ENCODE measurements at places on chromosomes 2 and 18.

DNA sequence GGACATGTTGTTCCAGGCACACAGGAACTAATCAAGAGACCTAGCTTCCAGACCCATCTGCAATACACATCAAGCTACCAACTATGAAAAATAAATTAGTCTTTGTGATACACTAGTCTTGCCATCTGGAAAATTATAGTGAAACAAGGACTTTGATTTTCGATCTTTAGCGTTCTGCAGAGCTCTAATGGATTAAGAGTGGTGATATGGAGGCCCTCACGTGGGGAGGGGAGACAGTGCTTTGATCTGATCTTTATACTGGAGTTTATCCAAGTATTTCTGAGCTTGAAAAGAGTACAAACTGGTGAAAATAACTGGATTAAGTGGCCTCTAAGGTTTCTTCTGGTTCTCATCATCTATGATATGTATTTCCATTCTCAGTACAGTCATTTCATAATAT is 273.4 kb upstream of the CDH7 start:
- no peak for DNase-seq

DNA sequence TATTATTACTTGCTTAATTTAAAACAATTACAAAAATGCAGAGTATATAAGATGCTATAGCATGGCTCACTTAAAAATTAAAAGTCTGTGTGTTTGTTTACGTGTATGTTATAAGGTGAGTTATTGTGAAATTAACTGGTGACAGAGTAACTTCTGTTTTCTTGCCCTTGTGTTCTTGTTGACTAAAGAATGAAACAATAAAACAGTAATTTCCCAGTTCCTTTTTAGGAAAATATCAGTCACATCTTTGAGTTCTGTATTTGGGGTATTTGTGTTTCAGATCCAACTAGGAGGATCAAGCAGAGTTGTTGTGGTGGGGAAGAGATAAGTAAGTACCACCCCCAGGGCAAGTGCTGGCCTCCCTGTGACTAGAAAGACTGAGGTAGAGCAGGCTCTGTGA is 143.6 kb downstream of the CCDC148 start:
- no peak for DNase-seq

GRCh38 chr2:3654531-3655225 is 3.3 kb upstream of the ALLC start:
- no peak for DNase-seq

DNA sequence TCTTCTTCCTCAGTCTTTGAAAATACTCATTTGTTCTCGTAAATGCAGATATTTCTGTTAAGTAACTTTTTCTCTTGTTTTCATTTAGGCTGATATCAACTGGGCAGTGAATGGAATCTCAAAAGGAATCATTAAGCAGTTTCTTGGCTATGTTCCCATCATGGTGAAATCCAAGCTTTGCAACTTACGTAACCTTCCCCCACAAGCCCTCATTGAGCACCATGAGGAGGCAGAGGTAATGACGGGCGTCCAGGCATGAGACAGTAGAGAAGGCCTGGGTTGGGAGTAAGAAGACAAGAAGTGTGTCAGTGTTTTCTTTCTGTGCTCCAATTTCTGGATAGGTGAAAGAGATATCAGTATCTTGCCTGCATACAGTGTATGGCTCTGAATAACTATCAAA is 5.1 kb downstream of the POLR1B start:
- DNase-seq: no peak

DNA sequence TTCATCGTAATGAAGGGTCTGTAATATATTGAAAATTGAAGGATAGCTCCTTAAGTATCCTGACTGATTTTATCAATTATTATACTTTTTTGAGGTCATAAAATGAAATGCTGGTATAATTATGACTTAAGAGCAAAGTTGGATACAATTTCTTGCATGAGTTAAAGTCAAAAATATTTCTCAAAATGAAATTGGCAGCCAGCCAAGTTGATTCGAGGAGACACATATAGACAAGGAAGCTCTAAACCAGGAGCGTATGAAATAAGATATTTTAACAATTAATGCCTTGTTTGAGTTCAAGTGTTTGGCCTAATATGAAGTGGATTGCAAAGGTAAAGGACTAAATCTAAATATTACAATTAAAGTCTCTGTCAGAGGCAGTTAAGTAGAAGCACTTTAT is 260.4 kb upstream of the DSEL start:
- no peak for DNase-seq

DNA sequence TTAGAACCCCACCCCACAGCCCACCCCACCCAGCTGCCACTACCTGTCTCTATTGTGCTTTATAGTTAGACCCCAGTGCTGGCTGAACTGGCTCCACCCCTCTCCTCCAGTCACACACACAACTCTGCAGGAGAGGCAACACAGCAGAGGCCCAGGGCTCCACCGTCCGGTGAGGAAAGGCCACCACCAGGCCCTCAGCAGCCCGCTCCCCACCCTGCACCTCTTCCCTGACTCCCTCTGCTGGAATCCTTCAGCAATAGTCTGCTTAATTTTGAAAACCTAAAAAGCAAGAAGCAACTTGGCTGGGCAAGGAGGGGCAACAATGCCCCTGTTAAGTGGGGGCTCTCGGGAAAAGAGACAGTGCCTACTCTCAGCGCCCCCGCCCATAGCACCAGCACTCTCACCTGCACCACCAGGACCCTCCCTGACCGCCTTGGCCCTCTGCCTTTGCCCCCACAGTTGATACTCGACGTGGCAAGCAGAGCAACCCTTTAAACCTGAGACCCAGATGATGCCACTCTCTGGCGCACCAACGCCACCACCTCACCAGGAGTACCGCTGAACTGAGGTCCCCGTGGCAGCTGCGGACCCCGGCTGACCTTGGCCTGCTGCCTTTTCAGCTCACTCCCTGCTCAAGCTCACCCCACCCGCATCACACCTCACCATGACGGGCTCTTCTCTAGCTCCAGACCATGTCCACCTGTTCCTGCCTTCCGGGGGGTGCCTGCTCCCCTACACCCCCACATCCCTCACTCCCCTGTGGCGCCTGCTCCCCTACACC is 45.7 kb downstream of the NDUFA10 start:
- DNase-seq: no peak

DNA sequence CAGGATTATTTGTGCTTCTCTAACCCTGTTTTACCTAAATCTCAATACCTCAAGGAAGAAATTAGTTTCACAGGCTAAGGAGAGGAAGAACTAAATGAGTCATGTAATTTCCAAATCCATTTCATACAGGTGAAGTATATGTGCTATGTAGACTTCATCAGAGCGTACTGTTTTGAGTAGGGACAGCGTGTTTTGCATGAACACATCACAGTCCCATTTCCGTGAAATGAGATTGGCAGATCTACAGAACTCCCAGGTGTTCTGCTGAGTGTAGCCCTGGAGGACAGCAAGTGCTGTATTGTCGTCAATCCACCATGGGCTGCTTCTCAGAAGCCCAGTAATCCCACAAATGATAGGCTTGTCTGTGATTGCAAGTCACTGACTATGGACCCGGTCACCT is 97.7 kb downstream of the XRCC5 start:
- no peak for DNase-seq

- no peak for DNase-seq
Observed at GRCh38 chr18:35713545-35713944, 132.0 kb downstream of the GALNT1 start.

DNA sequence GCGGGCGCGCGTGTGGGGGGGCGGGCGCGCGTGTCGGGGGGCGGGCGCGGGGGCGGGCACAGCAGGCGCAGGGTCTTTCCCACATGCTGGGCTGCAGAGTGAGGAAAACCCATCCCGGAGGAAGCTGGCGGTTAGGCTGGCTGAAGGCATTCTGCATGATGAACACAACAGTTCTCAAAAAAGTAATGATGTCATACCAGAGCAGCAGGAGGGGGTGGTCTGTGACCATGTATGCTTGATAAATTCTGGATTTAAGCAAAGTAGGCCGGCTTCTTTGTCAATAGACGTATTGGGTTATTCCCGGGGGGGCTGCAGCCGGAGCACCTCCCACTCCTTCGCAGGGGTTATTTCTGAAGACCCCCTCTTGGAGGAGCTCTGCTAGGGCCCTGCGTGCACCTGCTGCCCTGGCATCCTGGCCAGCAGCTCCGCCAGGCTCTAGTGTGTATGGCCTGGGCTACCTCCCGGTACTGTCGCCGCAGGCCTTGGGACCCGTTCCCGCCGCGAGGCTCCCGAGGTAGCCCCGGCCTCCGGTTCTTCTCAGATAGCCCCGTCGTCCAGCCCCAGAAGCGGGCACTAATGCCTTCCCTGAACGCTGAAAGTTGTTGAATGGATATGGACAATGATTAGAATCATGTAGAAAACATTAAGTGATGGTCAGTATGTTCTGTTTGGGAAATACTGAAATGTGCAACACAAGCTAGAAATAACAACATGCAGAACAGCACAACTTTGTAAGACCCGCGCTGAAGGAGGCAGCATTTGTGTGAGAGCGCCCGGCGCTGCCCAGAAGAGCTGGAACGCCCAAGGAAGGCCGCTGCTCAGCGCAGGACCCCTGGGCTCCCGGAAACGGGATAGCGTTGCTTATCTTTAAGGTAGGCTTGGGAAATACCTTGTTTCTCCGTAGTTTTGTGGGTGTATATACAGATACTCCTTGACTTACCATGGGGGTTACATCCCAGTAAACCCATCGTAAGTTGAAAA is 101.4 kb upstream of the RAB6C start:
- no peak for DNase-seq

DNA sequence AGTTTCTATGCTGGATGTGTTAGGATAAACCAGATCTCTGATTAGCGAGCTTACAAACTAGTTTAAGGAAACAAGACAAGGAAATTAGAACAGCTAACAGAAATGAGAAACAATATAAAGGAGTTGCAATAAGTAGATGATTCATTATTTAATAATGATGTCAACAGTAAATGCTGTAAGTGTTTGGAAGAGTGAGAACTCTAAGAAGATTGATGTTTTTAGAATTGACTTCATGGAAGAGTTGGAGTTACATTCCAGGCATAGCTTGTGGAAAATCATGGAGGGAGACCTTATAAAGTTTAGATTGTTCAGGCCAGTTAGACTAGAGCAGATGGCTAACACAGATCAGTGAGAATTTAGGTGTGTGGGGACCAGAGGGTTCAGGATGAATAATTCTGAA is 32.6 kb downstream of the PPP1R1C start:
- DNase-seq: no peak

DNA sequence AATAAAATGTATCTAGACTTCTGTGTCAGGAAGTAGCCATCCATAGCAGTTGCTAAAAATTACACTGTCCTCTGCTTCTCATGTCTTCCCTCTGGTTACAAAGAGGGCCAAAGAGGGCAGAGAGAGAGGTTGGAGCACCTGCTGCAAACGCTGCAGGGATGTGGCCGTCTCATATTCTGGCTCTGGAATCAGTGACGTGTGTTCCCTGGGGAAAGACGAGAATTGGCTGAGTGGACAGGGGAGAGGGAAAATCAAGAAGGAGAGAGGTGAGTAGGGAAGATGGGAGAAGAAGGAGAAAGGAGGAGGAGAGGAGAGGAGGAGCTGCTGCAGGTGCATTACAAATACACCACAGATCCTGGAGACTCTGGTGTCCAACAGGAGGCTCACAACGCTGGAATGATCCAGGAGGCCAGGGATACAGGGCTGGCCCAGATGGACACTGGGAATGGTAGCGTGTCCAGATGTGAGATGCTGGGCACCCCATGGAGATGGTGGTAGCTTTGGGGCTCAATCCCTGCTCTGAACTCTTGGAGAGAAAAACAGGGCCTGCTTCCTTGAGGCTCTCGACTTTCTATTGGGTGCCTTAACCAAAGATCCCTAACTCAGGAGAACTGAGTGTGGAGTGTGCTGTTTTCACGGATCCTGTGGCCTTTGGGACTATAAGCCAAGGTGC is 118.4 kb upstream of the PXDN start:
- DNase-seq: no peak

GRCh38 chr2:239136762-239137161 is 264.1 kb downstream of the HDAC4 start:
- DNase-seq: no peak

DNA sequence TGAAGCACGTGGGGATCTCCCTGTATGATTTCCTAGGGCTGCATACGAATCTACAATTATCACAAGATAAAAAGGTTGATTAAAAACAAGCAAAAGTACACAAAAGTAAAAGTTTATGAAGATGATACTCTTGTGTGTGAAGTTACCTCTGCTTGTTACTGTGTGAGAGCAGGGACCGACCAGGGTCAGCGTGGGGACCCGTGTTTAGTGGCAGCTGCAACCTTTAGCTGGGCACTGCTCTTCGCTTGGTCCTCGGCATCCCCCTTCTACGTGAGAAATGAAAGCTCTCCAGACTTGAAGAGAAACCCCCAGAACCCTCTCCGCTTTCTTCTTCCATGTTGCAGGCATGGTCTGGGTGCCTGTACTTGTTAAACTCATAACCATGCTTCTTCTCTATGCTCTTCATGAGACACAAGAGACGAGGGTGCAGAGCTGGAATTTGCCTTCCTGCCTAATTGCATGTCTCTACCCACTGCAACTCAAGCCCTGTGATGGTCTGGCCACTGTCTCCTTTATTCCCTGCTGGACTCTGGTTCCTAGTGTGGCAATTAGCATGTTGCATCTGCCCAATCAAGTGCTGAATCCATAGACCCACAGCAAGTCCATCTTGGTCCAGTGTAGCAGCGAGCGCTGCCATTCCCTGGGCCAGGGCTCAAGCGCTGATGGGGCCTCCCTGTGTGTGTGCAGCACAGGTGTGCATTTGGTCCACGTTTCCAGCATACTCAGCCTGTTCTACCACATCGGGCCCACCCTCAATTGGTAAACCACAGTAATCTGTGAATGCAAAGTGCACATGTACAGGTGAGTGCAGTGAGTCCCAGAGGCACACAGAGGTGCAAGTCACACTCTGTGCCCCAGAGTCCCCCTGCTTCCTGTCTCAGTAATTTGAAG is 88.5 kb downstream of the TWIST2 start:
- DNase-seq: no peak

GRCh38 chr2:161223139-161223732 is 63.0 kb downstream of the TANK start:
- DNase-seq: peak; percentile 1

DNA sequence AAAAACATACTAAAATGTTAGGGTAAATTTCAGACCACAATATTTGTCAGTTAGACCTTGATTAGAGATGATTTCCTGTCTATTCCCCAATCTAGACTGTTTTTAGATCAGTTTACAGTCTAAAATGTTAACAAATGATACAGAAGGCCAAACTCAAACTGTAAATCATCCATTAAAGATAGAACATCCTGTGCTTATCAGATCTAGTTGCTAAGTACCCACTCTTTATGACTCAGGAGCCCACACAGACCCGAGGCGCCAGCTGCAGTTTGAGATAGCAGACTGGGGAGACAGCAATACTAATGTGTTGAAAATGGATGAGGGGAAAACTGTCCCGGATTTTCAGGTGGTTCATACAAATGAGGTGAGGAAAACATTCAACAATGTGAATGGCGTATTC is 113.3 kb downstream of the SCG2 start:
- no peak for DNase-seq

Measured in activated CD4-positive, CD25-positive, alpha-beta regulatory T cell (primary cell).